ENCODE measurements at places on chromosomes 3 and 15. TPM values are rescaled to one million over a fixed set of nuclear protein-coding genes. Genes with fewer than 3 reads are reported as not detected.

DNA sequence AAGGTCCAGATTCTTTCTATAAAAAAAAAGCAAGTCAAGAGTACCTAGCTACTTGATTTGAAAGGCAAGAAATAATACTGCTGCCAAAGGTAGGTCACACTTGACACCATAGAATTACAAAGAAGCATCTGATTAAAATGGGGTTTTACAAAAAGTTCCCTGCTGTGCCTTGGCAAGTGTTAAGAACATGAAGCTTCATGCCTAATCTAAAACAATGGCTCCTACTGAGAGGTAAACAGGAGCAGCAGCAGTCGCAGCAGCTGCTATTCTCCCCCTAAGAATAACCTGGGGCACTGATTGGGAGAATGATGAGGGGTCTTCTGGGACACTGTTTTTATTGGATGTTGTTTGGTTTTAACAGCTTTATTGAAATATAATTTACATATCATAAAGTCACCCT lies 14.1 kb downstream of the UBP1 start:
- no peak overlapping the region for H3K4me3 ChIP-seq
- no peak overlapping the region for H3K27ac ChIP-seq
- DNase-seq, result no peak
- H3K4me1 ChIP-seq, result peaks cover 29% of the 10 kb centered on the region

DNA sequence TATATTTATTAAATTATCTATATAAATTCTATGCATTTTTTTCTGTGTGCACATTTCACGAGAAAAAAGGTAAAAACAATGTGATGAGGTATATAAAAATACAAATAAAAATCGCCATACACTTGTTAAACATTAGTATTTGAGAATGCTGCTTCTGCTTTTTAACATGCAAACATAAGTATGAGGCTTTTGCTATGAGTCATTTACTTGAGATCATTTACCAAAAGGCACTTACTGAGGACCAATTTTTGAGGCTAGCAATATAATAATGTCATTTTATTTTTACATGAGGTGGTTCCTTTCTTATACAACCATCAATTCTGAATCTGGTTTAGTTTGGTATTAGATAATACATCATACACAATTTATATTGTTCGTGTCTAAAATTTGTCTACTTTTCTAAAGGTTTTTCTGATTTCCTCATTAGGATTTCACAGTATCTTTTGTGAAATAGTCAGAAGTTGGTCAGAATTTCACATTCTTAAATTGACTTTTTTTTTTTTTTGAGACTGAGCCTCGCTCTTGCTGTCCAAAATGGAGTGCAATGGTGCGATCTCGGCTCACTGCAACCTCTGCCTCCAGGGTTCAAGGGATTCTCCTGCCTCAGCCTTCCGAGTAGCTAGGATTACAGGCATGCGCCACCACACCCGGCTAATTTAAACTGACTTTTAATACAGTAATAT lies 25.6 kb downstream of the DCUN1D1 start:
- peaks cover 5% of the 10 kb centered on the region for H3K4me1 ChIP-seq
- DNase-seq, result no peak
- H3K27me3 ChIP-seq, result no peaks in the 10 kb centered on the region
- no peaks in the 10 kb centered on the region for H3K36me3 ChIP-seq
- H3K4me3 ChIP-seq, result no peak overlapping the region

DNA sequence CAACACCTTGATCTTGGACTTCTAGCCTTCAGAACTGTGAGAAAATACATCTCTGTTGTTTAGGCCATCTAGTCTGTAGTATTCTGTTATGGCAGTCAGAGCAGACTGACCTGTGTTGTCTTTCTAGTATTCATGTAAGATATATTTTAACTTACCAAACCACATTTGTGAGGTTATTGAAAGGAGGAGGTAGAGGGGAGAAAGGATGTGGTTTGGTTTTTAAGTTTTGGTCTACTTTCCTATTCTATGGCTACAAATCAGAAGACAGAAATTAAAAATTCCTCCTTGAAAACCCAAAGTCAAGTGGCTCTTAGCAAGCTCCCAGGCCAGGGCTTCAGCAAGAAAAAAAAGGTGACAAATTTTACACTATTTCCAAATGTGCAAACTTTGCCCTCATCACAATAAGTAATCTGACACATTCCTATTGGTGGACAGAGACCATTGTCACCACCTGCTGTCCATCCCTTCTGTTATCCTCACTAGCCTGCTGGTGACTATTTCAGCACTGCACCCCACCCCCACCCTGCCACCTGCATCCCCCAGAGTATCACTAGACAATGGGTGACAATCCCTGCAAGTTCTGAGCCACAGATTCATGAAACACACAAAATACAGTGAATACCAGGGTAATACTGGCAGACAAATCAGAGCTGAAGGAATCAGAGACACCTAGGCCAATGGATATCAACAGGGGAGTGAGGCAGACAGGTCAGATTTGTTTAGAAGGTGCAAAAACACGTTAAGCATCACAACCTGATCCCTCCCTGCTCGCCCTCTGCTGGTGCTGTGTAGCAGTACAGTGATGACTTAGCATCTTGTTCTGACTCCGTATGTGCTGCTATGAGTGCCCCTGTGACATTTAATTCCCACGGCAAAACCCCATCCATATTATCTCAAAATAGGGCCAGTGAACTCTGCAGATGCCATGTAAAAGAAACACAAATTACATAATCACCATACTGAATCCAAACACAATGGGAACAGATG lies 79.0 kb upstream of the DCLK3 start:
- no peaks in the 10 kb centered on the region for H3K4me1 ChIP-seq
- H3K36me3 ChIP-seq, result peaks cover 83% of the 10 kb centered on the region
- H3K27ac ChIP-seq, result no peak overlapping the region
- DNase-seq, result peak; percentile 39
- no peak overlapping the region for H3K4me3 ChIP-seq

DNA sequence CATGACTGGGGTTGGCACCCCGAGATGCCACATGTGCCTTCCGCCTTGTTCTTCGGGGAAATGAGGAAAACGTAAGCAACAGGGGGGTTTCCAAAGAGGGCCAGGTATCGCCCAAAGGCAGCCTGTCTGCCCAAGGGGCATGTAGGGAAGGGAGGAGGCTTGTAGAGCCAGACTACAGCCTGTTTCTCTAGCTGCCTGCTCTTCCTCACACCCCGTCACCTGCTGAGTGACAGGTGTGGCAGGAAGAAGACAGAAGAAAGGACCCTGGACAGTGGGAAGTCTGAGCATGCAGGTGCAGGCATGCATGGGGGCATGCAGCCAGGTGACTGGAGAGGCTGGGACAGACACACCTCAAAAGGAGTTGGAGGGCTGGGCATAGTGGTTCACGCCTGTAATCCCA lies 9.8 kb downstream of the PLA2G4E start:
- no peaks in the 10 kb centered on the region for H3K4me1 ChIP-seq
- H3K36me3 ChIP-seq, result no peaks in the 10 kb centered on the region
- H3K27me3 ChIP-seq, result no peaks in the 10 kb centered on the region
- DNase-seq, result no peak
- no peak overlapping the region for H3K27ac ChIP-seq

- no peaks in the 10 kb centered on the region for H3K36me3 ChIP-seq
- H3K4me3 ChIP-seq, result no peak overlapping the region
- no peak overlapping the region for H3K27ac ChIP-seq
- H3K4me1 ChIP-seq, result peaks cover 90% of the 10 kb centered on the region
- H3K27me3 ChIP-seq, result no peaks in the 10 kb centered on the region
- DNase-seq, result no peak
Measured at GRCh38 chr3:160806094-160806493, 50.1 kb downstream of the PPM1L start.

- no peaks in the 10 kb centered on the region for H3K27me3 ChIP-seq
- H3K4me1 ChIP-seq, result peaks cover 35% of the 10 kb centered on the region
- H3K36me3 ChIP-seq, result no peaks in the 10 kb centered on the region
- peak overlapping the region; percentile 96 for H3K27ac ChIP-seq
Measured at GRCh38 chr3:197750858-197751737, 1.4 kb downstream of the FYTTD1 start.

- H3K4me3 ChIP-seq, result no peak overlapping the region
- H3K27me3 ChIP-seq, result no peaks in the 10 kb centered on the region
- DNase-seq, result no peak
- peaks cover 3% of the 10 kb centered on the region for H3K36me3 ChIP-seq
- H3K27ac ChIP-seq, result no peak overlapping the region
Measured at GRCh38 chr15:96247621-96248305, 82.7 kb upstream of the NR2F2 start.

- H3K4me3 ChIP-seq, result no peak overlapping the region
- H3K4me1 ChIP-seq, result no peaks in the 10 kb centered on the region
- H3K27me3 ChIP-seq, result no peaks in the 10 kb centered on the region
- DNase-seq, result no peak
- H3K27ac ChIP-seq, result no peak overlapping the region
Measured at GRCh38 chr15:79185199-79185598, 94.6 kb upstream of the RASGRF1 start.

DNA sequence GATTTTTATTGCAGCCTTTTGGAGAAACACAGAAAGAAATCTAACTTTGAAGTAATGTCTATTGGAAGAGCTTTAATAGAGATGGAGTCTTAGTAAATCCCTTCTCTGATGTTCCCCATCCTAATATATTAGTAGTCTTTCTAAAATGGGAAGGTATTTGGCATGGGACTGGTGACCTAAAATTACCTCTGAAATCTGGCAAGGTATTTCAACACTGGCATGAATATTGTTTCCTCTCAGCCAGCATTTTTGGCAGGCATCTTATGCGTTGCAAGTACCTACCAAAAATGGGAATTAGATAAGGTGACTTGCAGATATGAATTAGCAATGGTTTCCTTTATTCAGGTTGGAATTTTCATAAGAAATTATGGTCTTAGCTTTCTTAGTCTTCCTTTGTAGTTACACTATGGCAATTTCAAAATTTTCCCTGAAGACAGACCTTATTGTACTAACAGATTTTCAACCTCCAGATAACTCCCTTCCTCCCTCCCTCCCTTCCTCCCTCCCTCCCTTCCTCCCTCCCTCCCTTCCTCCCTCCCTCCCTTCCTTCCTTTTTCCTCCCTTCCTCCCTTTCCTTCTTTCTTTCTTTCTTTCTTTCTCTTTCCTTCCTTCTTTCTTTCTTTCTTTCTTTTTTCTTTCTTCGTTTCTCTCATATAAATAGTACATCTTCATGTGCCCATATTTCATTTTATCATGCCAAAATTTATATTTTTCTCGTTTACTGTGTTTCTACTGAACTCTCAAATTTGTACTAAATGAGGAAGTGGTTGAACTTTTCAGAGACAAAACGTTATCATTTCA lies 168.2 kb upstream of the KCNMB2 start:
- no peak overlapping the region for H3K4me3 ChIP-seq
- H3K36me3 ChIP-seq, result no peaks in the 10 kb centered on the region
- peaks cover 26% of the 10 kb centered on the region for H3K4me1 ChIP-seq
- no peaks in the 10 kb centered on the region for H3K27me3 ChIP-seq
- no peak for DNase-seq

DNA sequence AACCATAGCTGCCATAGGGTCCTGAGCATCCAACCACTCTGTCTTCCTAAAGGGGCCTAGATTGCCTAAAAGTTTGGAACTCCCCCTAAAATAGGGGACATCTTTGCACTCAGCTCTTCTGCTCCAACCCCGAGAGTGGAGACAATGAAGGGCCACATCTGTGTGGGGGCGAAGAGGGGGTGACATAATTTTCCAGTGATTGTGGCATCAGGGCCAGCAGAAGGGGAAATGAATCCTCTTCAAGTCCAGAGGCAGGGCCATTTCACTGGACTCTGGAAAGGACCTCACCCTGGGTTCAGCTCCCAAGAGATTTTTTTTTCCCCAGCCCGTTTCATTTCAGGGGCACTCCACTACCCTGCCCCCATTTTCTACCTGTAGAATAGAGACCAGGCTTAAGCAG lies 4.6 kb upstream of the ANKRD63 start:
- no peak overlapping the region for H3K4me3 ChIP-seq
- H3K27me3 ChIP-seq, result peaks cover 13% of the 10 kb centered on the region
- H3K27ac ChIP-seq, result no peak overlapping the region

DNA sequence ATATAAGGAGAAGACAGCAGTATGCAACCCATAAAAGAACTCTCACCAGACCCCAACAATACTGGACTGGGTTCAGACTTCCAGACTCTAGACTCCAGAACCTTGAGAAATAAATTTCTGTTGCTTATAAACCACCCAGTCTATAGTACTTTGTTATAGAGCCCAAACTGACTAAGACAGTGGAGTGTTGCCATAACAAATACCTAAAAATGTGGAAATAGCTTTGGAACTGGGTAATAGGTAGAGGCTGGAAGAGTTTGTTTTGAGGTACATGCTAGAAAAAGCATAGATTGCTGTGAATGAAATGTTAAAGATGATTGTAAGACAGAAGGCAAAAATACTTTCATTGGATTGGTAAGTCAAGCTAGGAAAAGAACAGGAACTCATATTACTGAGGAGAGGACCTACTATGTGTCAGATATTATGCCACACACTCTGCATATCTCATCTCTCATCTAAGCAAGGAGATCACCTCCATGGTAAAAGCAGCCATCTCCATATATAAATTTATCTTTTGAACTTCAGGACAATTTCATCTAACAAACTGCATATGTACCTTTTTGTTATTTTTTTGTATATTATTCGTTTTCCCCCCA lies 67.4 kb upstream of the FNDC3B start:
- no peaks in the 10 kb centered on the region for H3K36me3 ChIP-seq
- no peak for DNase-seq
- no peak overlapping the region for H3K27ac ChIP-seq

- H3K4me1 ChIP-seq, result no peaks in the 10 kb centered on the region
- H3K27ac ChIP-seq, result no peak overlapping the region
- no peaks in the 10 kb centered on the region for H3K27me3 ChIP-seq
Measured at GRCh38 chr3:127834771-127835170, 12.5 kb upstream of the MGLL start.

DNA sequence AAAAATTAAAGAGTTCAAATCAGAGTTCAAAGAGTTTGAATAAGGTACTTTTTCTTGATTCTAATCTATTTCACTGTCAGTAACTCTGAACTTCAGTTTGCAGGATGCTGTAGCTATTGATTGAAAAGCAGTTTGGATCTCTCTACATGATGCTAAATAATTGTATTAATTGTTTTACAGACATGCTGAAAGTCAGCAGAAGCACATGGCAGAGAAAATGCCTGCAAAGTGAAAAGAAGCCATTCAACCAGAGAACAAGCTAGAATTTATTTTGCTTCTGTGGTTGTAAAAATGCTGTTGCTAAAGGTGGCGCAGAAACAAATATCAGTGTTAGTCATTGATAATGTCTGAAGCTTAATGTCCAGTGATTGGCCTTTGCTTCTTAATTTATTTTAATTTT lies 92.1 kb upstream of the IL12A start:
- no peak overlapping the region for H3K27ac ChIP-seq
- H3K4me1 ChIP-seq, result peaks cover 36% of the 10 kb centered on the region
- H3K36me3 ChIP-seq, result peaks cover 49% of the 10 kb centered on the region

DNA sequence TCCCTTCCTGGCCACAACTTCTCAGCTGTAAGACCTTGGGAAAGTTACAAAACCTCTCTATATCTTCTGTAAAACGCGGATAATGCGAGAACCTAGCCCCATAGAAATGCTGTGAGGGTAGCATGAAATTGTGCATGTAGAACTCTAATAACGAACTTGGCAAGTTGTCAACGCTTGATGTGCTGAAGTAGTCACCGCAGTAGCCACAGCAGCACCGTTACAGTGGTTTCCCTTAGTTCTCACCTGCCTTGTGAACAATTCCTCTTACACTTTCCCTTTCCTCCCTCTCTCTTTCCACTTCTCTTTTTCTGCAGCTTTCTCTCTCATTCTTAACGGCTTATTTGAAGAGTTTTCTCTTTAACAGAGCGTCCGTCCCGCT lies 447 bp upstream of the SHQ1 start:
- H3K4me1 ChIP-seq, result peaks cover 17% of the 10 kb centered on the region
- DNase-seq, result no peak
- H3K27me3 ChIP-seq, result no peaks in the 10 kb centered on the region
- no peak overlapping the region for H3K27ac ChIP-seq

The SNX22 gene
- total RNA-seq, result 0.33 TPM

The GABRR3 gene
- not detected for total RNA-seq

The CDC25A gene
- 0.33 TPM for total RNA-seq

The CDHR4 gene
- not detected for total RNA-seq

The CLDN18 gene
- 0.39 TPM for total RNA-seq

Measured in esophagus muscularis mucosa (tissue), 4 donors.